Stimulated activated CD8-positive, alpha-beta memory T cell treated with anti-CD3 and anti-CD28 coated beads, Interleukin-4, amount 100 ng/mL, for 4 hours (primary cell): ENCODE measurements at places on chromosomes 12 and 14.

GRCh38 chr12:24991209-24992049 is 42.5 kb upstream of the BCAT1 start:
- no peak for DNase-seq

GRCh38 chr12:51889216-51890132 is 1.6 kb downstream of the ANKRD33 start:
- no peak for DNase-seq

- DNase-seq: no peak
Observed at GRCh38 chr12:81078469-81079196, 754 bp downstream of the ACSS3 start.

- DNase-seq: no peak
Observed at GRCh38 chr12:94998326-94998725, 5.2 kb downstream of the NDUFA12 start.

GRCh38 chr12:668090-668481 is 4.8 kb upstream of the NINJ2 start:
- no peak for DNase-seq

- DNase-seq: no peak
Observed at GRCh38 chr14:73768107-73768506, 53.9 kb upstream of the PNMA1 start.

DNA sequence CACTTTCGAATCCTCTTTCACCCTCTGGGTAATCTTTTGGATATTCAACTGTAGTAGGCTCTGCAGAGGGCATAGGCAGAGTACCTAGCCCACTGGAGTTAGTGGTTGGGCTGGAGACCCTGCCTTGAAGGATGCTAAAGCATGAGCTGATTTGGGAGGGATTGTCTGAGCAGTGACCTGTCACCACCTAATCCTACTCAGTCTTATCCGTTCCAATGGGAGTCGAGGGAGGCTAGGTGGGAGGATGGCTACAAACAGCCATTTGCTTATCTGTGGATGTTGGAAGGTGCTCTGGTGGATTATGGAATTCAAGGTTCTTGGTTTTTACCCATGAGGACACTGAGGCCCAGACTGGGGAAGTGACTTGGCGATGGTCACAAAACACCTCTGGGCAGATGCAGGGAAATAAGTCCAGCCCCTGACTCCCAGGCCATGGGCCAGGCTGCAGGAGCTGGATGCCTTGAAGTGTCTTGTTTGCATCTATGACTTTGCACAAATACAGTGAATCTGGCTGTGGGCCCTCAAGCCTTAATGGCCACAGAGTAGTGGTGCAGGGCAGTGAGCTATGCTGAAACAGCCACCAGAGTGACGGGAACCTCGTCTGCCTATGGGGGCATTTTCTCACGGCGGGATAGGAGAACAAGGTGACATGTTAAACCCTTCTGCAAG is 3.7 kb downstream of the KMT5A start:
- DNase-seq: no peak

DNA sequence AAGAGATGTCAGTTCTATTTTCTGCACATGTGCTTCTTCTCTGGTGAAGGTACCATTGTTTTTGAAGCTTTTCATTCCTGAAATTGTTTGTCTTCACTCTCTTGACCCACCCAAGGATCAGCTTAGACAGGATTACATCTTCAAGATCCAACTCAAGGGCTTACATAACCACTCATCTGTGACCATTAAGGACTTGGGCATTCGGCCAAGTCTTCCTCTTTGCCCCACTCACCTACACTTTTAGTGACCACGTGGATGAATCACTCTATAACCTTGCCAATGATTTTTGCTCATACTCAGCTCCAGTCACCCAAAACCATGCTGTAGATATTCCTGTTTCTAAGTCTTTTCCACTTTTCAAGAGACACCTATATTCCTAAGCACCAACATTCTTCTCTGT is 36.5 kb upstream of the SSTR1 start:
- DNase-seq: no peak

GRCh38 chr12:53722450-53723041 is 4.7 kb downstream of the CALCOCO1 start:
- no peak for DNase-seq

DNA sequence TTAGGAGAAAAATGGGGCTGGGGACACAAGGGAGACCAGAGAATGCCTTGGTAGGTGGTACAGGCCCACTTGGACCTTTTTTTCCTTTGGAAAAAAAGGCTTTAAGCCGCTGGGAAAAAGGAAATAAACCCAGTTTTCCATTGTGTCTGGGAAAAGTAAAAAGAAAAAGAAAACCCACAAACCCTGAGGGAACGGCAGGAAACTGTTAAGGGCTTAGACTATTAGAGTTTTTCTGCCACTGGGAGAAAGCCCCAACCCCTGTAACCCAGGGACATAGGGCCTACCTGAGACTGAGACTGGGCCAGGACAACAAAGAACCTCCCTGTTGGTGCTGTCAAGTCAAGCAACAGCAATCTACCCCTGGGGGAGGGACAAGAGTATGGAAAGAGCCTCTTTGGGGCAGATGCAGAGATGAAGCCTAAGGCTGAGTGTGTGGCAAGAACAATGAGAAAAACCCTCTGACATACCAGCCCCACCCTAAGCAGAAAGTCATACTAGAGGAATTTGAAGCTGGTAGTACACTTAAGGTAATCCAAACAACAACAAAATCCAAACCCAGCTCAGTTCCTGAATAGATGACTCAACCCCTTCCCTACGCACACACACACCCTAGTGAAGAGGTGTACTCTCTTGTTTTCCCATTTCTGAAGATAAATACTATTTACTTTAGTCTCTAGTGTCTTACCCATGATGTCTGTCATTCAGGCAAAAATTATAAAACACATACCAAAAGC is 22.8 kb downstream of the ATF1 start:
- no peak for DNase-seq
